Stomach (tissue), 19 donors: ENCODE measurements at places on chromosomes 5 and 9. TPM values are rescaled to one million over a fixed set of nuclear protein-coding genes. Genes with fewer than 3 reads are reported as not detected.
A peak's percentile ranks its signal among the peaks of the same experiment; 100 is the strongest.

DNA sequence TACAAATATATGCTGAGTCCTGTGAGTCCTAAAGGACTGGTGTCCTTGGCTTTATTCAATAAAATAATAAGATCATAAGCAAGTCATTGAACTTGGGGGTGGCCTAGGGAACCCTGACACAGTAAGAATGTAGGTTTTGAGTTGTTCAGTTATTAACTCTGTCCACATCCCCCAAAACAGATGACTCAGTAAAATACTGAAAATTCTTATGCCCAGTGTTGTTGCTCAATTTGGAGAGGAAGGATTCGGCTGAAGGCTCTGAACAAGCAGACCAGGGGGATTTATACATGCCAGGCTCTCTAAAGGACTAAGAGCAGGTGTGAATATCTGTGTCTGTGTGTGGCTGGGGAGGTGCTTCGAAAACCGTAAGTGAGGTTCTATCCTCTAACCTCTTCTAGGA lies 173.7 kb downstream of the RMI1 start:
- DNase-seq = no peak

GRCh38 chr9:16627967-16628366 lies 242.5 kb downstream of the BNC2 start:
- DNase-seq = peak; percentile 69

TAF11L5 gene
- total RNA-seq = not detected

SAPCD2 gene
- 5.4 TPM for total RNA-seq
